Epithelial cell of esophagus (primary cell): ENCODE measurements at places on chromosomes 16 and 17.
A peak's percentile ranks its signal among the peaks of the same experiment; 100 is the strongest.

- DNase-seq, result peak; percentile 24
Measured at GRCh38 chr17:16304830-16305229, 48.4 kb downstream of the CENPV start.

DNA sequence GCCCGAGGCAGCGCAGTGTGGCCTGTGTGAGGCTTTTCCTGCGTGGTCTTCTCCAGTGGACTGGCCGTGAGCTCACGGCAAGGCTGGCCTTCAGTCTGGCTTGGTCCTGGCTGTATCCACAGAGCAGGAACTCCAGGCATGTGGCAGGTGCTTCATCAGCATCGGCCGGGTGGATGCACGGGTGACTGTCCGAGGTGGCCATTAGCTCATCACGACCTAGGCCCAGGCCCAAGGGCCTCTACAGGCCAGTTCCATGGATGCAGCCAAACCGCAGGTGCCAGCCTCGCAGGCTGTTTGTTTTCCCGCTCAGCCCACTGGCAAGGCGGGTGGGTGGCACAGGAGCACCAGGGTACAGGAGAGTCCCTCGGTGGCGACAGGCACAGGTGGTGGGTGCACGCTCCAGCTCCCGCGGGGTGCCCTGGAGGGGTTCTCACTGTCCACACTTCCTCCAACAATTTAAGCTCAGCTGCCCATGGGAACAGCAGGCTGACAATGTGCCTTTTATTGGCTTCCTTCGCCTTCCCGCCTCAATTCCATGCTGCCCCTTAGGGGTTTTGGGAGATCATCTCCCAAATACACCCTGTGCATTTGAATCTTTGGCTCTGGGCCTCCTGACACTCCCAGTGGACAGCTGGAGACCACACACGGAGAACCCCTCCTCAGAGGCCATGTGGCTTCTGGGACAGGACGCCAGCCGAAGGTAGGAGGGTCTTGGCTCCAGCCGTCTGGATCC lies 33.0 kb downstream of the ENGASE start:
- no peak for DNase-seq

GRCh38 chr16:72073560-72074230 lies 10.7 kb downstream of the HPR start:
- DNase-seq, result no peak

GRCh38 chr17:66200685-66201092 lies 8.8 kb upstream of the CEP112 start:
- peak; percentile 79 for DNase-seq

- DNase-seq, result peak; percentile 82
Measured at GRCh38 chr17:1365445-1366039, 34.5 kb downstream of the YWHAE start.

GRCh38 chr16:28297784-28298510 lies 5.6 kb downstream of the SBK1 start:
- no peak for DNase-seq

GRCh38 chr16:6122401-6122800 lies 1024.8 kb upstream of the EEF2KMT start:
- DNase-seq, result no peak

- DNase-seq, result peak; percentile 17
Measured at GRCh38 chr16:23229714-23230113, 47.2 kb downstream of the SCNN1G start.

GRCh38 chr17:29625037-29625750 lies 2.5 kb upstream of the CORO6 start:
- peak; percentile 70 for DNase-seq

- DNase-seq, result no peak
Measured at GRCh38 chr17:13005530-13005929, 12.3 kb downstream of the ELAC2 start.

DNA sequence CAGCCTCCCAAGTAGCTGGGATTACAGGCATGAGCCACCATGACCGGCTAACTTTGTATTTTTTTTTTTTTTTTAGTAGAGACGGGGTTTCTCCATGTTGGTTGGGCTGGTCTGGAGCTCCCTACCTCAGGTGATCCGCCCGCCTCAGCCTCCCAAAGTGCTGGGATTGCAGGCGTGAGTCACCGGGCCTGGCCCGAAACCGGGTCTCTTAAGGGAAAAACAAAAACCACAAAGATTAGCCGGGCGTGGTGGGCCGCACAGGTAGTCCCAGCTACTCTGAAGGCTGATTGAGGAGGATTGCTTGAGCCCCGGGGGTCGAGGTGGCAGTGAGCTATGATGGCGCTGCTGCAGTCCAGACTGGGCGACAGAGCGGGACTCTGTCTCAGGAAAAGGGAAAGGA lies 19.9 kb upstream of the RBL2 start:
- DNase-seq, result peak; percentile 33

- DNase-seq, result no peak
Measured at GRCh38 chr16:24826096-24826690, 19.6 kb upstream of the SLC5A11 start.

DNA sequence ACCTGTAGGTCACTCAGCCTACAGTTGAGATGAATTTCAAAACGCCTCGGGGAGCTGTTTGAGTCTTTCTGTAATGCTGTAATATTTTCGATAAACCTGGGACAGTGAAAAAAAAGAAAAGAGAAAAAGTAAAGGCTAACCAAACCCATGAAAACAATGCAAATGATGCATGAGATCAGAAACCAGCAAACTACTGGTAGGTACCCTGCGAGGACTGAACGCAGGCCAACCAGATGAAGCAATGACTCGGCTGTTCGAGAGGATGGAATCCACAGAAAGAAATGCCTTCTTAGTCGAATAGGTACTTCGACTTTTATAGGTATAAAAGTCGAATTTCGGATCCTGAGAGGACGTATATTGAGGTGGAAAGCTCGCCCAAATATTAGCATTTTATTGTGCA lies 509 bp upstream of the ATAD5 start:
- DNase-seq, result peak; percentile 9

GRCh38 chr16:17412221-17412620 lies 58.5 kb downstream of the XYLT1 start:
- no peak for DNase-seq

DNA sequence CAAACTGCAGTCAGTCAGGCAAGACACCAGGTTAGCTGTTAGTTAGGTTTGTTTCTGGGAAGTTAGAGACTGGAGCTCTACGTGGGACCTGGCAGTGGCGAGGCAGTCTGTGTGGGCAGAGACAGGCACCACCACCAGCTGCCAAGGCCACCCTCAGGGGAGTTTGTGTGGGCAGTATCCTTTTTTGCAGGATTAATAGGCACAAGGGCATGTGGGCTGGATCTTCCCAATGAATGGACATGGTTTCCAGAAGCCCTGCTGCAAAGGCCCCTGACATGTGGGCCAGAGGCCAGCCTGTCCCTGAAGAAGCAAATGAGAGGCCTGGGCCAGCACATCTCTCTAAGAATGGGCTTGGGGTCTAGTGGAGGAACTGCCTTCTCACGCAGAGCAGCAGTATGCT lies 19.2 kb upstream of the SREBF1 start:
- no peak for DNase-seq

GRCh38 chr16:1817716-1818115 lies 8.9 kb downstream of the HAGH start:
- no peak for DNase-seq

- DNase-seq, result no peak
Measured at GRCh38 chr16:17629936-17630335, 159.2 kb upstream of the XYLT1 start.

DNA sequence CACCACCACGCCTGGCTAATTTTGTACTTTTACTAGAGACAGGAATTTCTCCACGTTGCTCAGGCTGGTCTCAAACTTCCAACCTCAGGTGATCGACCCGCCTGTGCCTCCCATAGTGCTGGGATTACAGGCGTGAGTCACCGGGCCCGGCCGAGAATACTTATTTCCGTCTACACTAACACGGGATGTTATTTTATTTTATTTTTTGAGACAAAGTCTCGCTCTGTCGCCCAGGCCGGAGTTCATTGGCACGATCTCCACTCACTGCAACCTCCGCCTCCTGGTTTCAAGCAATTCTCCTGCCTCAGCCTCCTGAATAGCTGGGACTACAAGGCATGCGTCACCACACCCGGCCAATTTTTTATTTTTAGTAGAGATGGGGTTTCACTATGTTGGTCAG lies 9.5 kb upstream of the PDXDC1 start:
- no peak for DNase-seq

DNA sequence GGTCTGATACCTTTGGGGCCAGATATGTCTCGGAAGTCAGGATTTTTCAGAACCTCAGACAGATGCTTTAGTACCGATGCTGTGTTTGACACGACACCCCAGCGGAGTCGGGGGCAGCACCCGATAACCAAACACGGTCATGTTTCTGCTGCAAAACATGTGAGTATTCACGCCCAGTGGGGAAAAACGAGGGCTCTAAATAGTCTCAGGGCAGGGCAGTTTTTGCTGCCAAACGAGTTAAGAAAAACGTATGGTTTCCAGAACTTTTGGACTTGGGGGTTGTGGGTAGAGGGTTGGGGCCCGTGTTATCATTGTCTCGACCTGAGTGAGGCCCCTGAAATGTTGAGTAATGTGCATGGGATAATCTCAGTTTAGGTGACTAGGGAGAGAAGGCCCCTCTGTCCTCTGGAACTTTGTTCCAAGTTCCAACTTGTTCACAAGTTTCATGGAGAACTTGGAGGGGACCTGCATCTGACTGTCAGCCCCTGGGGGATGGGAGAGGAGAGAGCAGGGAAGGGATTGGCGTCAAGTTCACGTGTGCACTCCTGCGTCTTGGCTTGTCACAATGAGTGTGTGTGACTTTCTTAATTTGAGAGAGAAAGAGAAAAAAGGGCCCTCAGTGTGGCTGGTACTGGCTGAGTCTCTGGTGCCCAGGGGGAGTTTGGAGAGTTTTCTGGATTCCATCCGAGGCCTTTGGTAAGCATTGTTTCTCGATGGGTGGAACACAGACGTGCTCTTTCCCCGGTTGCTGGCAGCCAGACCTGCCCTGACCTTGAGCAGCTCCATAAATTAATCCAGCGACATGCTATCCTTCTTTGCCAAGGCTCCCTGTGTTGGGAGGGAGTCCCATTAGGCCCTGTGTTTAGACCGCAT lies 83.9 kb upstream of the CIBAR2 start:
- no peak for DNase-seq

DNA sequence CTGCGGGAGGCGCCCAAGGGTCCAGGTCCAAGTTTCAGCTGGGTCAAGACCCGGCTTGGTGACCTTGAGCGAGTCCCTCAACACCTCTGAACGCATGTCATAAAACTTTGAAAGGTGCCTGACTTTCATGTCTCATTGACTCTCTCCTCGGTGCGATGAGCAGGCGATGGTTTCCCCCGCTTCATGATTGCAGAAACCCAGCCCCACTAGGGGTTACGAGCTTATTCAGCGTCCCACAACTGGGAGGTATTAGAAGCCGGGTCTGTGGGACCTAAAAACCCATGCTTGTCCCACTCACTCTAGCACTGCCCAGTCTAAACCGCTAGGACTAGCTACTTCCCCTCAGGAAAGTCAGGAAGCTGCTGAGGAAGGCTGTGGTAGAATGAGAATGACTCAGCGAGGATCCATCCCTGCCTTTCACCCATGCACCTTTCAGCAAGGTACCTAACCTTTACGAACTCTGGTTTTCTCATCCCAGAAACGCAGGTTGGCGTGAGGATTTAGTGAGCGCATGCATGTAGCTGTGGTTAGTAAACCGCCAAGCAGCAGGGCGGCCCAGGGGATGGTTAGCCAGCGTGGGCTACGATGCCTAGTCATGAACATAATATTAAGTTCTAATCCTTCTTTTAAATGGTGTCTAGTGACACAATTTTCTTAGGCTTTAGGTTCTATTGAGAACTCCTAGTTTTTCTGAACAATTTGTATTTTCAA lies 26.2 kb upstream of the RFFL start:
- peak; percentile 76 for DNase-seq

DNA sequence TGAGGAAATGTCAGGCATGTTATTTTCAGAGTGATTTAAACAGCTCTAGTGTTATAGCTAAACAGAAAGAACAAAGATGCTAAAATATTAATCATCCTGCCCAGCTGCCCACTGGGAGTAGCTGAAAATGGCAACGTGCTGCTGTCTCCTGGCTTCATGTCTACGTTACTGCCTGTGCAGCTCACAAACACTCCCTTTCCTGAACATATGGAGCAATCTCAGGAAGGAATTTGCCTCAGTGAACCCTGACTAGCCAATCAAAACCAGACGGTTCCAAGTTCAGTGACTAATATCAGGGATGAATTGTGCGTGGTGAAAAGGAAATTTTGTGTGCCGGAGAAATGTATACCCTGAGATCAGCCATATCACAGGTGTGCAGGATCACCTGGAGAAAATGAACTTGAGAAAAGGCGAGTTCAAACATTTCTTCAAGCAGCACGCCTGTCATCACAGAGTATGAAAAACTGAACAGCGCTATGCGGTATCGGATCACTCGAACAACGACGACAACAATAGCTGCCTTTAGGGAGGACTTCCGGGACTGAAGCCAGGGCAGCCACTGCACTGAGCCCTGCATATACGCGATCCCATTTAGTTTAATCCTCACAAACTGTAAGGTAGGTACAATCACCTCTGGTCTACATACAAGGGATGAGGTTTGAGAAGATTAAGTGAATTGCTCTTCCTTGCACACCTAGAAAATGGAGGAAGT lies 110.3 kb downstream of the STX8 start:
- DNase-seq, result peak; percentile 82

GRCh38 chr16:6362321-6362720 lies 970.3 kb upstream of the RBFOX1 start:
- no peak for DNase-seq

GRCh38 chr16:83952587-83952939 lies 477 bp upstream of the OSGIN1 start:
- DNase-seq, result peak; percentile 71

- no peak for DNase-seq
Measured at GRCh38 chr16:13153696-13154095, 252.3 kb downstream of the SHISA9 start.

DNA sequence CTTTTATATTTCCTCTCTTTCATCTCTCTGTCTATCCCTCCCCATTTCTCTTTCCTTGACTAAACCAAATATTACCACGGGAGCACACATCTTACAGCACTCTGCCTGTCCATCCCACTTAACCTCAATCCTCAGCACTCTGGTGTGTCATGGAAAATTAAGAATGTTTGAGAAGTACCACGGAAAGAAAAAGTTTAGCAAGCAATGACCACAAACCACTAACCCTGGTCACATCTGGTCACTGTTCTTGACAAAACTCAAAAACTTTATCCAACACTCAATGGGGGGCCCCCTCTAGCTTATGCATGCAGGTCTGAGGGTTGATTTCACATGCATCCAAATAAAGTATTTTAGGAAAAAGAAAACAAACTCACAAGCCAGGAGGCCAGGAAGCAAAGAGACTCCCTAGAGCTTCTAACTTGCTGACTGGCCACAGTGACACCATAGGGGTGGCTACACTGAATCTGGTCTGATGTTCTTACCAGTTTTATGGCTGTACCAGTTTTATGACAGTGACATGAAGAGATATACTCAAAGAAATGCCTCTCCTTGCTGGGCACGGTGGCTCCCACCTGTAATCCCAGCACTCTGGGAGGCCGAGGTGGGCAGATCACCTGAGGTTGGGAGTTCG lies 229.2 kb downstream of the STX8 start:
- no peak for DNase-seq

DNA sequence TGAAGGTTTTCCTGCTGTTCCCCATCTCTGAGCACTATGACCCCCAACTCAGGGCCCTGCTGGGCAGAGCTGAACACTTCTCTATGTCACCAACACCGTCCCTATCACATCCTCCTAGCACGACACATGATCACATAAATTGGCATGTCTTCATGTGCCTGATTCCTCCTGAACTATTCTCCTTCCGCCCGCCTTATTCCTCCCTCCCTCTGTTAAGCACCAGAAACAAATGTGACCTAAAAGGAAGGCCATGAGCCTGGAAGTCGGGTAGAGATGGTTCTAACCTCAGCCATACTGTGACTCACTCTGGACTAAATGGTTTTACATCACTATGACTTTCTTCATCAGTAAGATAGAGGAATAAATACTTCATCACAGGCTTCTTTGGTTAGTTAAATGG lies 80.8 kb upstream of the DYNLRB2 start:
- DNase-seq, result no peak
